ENCODE measurements at places on chromosomes 5 and 9. TPM values are rescaled to one million over a fixed set of nuclear protein-coding genes. Genes with fewer than 3 reads are reported as not detected.

DNA sequence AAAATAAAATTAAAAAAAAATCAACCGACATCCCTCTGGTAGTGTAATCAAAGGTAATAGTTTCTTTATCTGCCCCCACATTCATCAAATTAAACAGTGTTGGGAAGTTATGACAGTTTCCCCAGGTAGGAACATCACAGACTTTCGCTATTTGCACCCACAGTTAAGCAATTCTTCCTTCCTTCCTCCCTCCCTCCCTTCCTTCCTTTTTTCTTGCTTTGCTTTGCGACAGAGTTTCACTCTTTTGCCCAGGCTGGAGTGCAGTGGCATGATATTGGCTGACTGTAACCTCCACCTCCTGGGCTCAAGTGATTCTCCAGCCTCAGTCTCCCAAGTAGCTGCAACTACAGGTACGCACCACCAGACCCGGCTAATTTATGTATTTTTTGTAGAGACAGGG lies 10.8 kb upstream of the BICD2 start:
- no peak for DNase-seq

DNA sequence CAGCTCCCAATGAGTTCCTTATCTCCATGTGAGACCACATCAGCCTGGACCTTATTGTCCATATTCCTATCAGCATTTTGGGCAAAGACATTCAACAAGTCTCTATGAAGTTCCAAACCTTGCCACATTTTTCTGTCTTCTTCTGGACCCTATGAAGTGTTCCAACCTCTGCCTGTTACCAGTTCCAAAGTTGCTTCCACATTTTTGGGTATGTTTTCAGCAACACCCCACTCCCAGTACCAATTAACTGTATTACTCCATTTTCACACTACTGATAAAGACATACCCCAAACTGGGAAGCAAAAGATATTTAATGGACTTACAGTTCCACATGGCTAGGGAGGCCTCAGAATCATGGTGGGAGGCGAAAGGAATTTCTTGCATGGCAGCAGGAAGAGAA lies 548.5 kb downstream of the CHSY3 start:
- DNase-seq: no peak

Gene KIF12
- not detected for total RNA-seq

GRCh38 chr5:77924081-77924480 lies 147.9 kb upstream of the TBCA start:
- DNase-seq: no peak

DNA sequence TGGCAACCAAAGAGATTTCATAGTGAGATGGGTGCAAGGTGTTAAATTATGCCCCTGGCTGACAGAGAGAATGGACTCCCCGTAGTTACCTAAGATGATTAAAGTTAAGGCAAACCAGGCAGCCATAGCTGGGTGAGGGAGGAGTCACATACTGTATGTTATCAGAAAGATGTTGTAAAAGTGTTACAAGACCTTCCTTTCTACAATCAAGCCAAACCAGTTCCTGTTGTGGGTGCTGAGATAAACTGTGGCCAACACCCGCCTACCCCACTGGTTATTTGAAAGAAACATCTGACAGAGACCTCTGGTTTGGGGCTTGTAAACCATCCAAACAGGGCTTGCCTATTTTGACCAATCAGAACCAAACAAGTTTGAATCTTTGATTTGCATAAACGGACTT lies 684.7 kb upstream of the NUDT12 start:
- no peak for DNase-seq

Gene HSPA9
- 158 TPM for total RNA-seq

Gene FOXD4
- total RNA-seq: 0.33 TPM

DNA sequence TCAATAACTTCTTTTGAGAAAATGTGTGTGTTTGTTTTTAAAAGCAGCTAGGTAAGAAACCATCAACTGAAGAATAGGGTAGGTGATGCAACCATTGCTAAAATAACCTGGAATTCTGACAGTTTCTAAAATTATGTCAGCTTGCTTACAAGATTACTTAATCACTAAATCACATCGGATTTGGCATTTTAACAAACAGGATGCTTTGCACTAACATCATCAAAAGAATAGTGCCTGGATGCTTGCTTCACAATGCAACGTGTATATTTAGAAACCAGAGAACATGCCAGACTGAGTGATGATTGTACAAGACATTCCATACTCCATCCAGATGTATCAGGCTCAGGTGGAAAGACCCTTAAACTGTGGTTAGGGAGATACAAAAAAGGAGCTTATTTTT lies 43.9 kb downstream of the PAM start:
- DNase-seq: no peak

Gene COL15A1
- total RNA-seq: 2.0 TPM

GRCh38 chr5:133714161-133714915 lies 102.0 kb upstream of the FSTL4 start:
- DNase-seq: peak; percentile 21
